ENCODE measurements at places on chromosomes 7 and 10.

DNA sequence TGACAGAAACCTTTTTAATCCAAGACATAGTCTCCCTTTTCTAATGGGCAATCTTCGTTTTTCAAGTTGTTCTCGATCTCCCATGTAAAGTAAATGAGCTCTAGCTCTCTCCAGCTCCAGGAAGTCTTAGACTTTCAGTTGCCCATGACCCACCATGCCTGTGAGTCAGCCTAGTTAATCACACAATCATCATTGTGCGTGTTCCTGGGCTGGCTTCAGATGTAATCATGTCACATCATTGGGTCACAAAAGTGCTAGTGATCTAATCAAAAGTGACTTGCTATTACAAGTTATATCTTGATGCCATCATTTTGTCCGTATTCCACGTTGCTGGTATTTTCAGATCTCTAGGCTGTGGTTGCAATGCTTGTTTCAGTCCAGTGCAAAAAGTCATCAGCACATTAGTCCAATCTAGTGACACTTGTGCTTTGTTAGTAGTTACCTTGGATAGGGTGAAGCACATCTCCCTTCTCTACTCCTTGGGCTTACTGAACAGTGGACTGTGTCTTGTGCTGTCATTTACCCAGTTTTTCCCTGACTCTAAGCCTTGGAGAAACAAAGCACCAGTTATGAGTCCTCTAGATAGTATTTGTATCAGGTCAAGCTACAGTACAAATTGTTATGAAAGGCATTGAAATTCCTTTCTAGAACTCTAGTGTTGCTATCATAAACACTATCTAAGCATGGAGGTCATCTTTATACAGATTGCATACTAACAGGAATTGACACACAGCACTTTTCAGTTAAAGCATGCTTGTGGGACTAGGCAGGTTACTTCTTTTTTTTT lies 316.6 kb downstream of the GFRA1 start:
- no peak for DNase-seq

DNA sequence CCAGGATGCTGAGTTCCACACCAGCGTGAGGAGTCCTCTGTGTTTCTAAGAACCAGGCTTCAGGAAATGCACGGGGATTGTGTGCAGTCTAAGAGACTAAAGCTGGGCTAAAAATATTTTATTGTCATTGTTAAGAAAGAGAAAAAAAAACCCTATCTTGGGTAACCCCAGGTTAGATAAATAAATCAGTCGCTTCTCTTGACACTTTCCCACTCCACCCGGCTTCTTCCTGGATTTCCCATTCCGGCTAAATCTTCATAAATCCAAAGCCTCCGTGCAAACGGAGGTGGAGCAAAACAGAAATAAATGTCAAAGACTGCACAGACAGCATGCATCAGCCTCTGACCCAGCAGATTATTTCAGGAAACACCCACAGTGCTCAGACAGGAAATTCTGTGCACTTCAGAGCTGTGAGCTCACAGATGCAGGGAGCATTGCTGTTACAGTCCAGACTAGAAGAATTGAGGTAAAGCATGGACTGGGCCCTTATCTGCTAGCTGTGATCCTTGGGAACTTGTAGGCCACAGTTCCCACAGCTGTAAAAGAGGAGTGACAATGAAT lies 44.8 kb upstream of the GRID1 start:
- peak; percentile 58 for DNase-seq

GRCh38 chr10:62640411-62640810 lies 164.1 kb upstream of the ADO start:
- no peak for DNase-seq

DNA sequence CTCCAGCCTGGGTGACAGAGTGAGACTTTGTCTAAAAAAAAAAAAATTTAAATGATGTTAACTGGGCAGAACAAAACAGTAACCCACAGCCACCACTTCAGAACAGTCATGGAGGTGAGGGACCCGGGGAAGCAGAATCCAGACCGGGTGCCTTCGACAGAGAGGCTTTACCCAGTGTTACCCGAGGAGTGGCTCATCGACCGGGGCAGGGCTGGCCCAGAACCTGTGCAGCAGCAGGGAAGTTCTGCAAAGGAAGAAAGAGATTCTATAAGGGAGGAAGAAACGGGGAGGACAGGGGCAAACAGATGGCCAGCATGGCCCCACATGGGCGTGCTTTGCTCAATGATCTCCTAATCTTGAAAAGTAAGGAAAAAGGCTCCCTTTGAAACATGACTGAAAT lies 26.0 kb upstream of the UBE3C start:
- DNase-seq = no peak

- no peak for DNase-seq
Measured at GRCh38 chr10:44459671-44460070, 74.8 kb upstream of the CXCL12 start.

DNA sequence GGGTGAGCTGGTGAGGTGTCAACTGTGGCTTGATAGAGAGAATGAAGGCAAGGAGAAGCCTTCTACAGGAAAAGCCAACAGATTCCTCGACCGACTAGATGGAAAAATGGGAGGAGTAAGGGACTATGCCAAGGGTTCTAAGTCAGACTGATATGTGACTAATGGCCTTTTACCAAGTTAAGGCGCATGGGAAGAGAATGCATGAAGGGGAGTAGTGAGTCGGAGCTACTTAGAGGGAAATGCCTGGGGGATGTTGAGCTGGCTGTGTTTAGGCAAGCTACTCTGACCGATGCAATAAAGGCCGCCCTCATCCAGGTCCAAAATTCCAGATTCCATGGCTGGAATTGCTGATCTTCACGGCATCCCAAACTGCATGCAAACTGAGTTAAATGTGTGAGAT lies 48.2 kb downstream of the APBB1IP start:
- DNase-seq = no peak

DNA sequence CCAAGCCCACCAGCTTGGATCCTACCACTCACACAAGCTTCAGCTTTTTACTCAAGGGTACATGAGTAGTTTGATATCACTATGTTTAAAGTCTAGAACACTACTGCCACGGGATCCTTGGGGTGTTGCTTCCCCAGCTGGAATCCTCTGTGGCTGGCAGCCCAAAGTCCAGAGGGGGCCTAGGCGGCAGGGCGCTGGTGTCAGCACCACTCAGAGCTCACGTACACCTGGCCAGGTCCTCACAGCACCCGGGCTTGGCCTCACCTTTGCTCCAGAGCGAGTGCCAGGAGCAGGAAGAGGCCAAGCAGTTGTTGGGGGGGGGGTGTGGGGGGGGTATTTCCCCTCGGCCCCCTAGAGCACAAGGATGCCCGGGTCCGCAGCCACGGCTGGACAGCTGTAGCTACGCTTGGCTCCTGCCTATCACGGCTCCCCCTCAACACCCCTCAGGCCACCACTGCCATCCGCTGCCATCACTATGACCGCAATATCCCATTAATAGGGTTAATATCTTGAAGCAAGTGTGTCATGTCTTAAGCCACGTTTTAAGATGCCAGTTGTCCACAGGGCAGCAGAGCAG lies 17.0 kb downstream of the ZDHHC6 start:
- no peak for DNase-seq

DNA sequence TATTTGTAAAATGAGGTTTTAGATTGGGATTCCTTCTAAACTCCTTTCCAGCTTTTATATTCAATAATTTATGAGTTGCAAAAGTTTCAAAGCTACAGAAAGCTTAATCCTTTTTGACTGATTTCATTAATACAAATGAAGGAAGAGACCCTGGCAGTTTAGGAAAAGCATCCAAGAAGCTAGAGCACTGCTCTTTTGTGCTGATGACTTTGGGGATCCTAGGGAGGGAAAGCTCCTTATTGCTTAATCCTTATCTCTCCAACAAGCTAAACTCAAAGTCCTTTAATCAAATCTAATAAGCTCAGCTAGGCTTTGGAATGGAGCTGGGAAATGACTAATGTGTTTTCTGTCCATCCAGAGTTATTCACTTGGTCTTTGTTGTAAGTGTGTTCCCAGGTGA lies 285.4 kb downstream of the ACTR3B start:
- DNase-seq = no peak

DNA sequence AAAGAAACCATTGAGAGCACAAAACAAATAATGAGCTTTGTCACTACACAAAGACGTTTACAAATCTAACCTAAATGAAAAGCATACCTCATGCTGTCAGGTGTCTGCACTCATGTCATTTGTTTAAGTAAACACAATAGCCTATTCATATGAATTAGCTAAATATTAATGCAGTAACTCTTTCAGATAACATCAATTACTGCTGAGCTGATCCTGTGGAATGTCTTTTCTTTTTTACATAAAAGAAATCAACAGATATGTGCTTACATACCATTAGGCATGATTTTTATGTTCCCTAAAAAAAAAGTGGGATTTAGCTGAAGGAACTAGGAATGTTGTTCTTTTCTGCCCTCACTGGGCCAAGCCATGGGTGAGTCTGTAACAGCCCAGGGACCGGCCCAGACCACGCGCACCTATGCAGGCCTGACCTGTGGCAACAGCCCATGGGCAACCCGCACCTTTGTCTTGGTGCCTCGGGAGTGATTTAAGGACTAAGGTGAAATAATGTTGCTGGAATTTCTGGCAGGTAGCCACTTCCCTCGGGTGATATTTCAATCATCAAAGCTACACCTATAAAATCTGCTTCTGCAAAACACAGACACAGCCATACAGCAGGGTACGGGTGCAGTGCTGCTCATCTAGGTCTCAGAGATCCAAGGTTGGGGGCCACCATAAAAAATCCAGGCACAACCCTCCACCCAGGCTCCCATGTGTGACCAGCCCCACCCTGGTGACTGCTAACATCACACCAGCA lies 44.6 kb downstream of the FGFR2 start:
- DNase-seq = no peak

- no peak for DNase-seq
Measured at GRCh38 chr10:3943695-3944257, 158.8 kb upstream of the KLF6 start.

GRCh38 chr7:23470330-23471105 lies at the start of gene IGF2BP3:
Gene IGF2BP3, minus strand, starts transcription at chr7:23470491. Its CDS starts 381 bp downstream, at chr7:23470110.
- peak; percentile 96 for DNase-seq

DNA sequence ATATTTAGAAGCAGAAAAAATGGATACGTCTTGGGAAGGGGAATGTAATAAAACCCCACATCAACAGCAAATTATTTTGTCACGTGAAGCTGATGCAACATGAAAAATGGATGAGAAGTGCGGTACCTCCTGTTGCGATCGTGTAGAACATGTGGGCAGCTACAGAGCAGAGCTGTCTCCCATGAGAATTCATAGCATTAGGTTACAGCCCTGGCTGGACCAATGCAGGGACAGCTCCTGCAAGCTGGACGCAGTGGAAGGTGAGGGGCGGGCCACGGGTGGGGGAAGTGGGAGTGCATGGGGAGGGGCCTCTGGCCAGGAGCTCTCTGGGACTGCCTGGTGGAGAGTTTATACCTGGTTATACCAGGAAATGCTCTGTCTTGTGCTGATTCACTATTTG lies 120.3 kb downstream of the GATA3 start:
- no peak for DNase-seq

- no peak for DNase-seq
Measured at GRCh38 chr10:522350-522749, 167.1 kb downstream of the DIP2C start.

DNA sequence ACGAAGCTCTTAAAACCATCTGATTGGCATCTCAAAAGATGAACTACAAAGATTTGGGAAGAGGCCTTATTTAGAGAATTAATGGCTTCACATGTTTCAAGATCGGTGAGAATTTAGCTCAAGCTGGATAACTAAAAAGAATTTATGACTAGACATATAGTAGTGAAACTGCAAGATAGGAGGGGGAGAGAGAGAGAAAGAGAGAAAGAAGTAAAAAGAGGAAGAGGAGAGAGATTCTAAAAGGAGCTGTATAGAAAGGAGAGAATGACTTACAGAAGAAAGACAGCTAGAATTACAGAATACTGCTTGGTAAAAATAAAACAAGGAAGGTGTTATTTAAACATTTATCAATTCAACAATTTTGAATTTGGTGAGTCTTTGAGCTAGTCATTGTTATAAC lies 592.3 kb downstream of the SH2D4B start:
- DNase-seq = no peak

DNA sequence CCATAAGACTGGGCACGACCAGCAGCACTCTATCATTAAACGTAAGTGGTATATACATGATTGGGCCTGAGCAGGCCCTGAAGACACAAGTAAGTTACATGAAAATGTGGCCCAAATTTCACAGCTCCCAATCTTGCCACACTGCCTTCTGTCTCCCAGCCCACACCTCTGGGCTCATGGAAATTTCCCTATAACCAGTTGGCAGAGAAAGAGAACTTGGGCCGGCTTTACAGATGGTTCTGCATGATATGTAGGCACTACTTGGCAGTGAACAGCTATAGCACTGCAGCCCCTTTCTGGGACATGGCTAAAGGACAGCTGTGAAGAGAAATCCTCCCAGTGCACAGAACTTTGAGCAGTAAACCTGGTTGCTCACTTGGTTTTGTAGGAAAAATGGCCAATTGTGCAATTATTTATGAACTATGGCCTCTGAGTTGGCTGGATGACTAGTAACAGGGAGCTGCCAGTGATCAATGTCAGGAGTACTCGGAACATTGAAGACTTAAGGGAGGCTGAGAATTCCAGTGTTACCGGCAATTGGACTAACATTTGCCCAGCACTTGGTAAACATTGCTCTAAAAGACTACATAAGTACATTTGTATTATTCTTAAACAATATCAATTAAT lies 1006.6 kb upstream of the LRRN3 start:
- DNase-seq = no peak

DNA sequence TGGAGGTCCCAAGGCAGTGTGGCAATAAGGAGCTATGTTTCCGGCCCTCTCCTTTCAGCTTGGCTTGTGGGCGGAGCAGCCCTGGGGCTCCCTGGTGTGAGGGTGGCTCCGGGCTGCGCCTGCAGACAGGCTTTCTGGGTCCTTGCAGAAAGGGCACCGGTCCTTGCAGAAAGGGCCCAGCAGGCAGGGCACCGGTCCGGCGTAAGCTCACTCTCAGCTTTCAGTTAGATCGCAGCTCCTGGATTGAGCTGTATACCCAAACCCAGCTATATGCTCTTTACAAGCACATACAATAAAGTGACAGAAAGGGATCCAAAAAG lies 293.8 kb upstream of the SHH start:
- no peak for DNase-seq

DNA sequence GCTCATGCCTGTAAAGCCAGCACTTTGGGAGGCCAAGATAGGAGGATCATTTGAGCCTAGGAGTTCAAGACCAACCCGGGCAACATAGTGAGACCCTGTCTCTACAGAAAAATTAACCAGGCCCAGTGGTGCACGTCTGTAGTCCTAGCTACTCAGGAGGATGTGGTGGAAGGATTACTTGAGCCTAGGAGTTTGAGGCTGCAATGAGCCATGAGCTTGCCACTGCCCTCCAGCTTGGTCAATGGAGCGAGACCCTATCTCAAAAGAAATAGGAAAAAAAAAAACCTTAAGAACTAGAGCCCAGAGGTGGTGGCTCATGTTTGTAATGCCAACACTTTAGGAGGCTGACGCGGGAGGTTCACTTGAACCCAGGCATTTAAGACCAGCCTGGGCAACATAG lies 2.2 kb downstream of the STRA8 start:
- no peak for DNase-seq

DNA sequence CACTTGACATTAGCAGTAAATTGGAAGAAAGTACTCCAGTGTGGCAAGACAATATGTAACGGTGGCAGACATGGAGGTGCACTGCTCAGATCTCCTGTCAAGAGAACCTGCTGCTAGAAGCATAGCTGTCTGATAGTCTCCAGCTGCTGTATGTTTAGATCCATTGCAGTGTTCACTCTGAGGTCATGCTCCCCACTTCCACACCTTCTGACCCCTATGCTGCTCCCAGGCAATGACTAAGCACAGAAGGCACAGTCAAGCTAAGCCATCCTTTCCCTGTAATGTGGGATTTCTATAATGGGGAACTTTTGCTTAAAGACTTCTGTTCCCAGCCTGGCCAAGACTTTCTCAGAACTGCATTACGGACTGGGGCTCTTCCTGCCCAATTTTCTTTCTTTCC lies 315.8 kb downstream of the HPSE2 start:
- DNase-seq = no peak
